ENCODE measurements at places on chromosomes 4 and X.

- DNase-seq, result no peak
Observed at GRCh38 chr4:1985780-1986577, 22.8 kb downstream of the NELFA start.

DNA sequence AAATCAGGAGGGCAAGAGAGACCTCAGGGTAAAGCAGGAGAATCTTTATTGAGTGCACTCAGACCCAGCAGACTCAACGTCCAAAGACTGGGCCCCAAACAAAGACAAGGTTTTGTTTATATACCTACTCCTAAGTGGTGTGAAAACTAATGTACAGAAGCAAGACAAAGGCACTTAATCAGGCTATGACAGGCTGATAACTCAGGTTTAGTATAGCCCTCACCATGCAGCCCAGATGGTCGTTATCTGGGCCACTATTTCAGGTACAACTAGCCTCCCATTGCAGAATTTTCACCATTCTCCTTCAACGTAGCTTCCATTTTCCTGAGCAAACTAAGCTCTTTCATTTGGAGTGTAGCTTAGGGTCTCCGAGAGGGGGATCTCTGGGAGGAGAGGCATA is 36.9 kb downstream of the SULT1E1 start:
- DNase-seq, result no peak

DNA sequence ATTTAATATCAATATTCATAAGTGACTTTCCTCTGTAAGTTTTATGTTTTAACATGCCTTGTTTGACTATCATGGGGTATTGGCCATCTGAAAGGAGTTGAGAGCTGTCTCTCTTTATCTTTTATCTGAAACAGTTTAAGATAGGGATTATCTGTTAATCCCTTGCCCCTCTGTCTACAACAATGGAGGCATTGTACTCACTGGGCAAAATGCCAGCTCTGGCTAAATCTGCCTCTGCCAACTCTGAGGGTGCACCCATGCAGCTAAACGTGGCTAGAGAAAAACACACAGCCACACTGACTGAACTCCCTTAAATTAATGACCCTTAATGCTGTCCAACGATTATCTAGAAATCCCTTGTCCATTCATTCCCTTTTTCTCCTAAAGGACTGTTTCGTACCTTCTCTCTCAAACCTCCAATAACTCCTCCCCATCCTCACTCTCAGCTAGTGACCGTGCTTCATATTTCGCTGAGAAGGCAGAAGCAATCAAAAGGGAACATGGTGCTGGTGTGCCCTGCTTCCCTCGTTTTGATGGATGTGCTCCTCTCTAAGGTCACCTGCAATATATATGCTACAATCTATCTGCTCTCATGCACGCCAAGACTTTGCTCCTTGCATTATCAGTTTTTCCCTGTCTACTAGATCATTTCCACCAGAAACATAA is 10.3 kb downstream of the PHKA2 start:
- DNase-seq, result no peak

- no peak for DNase-seq
Observed at GRCh38 chr4:80713409-80713808, 317.1 kb upstream of the BMP3 start.

DNA sequence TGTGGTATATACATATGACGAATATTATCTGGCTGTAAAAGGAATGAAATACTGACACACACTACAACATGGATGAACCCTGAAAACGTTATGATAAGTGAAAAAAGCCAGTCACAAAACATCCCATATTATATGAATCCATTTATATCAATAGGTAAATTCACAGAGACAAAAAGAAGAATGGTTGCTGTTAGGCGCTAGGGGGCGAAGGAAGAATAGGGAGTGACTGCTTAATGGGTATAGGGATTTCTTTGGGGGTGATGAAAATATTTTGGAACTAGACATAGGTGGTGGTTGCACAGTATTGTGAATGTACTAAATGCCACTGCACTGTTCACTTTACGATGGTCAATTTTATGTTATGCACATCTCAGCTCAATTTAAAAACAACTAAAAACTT is 96.4 kb upstream of the EGFL6 start:
- DNase-seq, result no peak

GRCh38 chr4:2390784-2391421 is 27.5 kb downstream of the ZFYVE28 start:
- no peak for DNase-seq

DNA sequence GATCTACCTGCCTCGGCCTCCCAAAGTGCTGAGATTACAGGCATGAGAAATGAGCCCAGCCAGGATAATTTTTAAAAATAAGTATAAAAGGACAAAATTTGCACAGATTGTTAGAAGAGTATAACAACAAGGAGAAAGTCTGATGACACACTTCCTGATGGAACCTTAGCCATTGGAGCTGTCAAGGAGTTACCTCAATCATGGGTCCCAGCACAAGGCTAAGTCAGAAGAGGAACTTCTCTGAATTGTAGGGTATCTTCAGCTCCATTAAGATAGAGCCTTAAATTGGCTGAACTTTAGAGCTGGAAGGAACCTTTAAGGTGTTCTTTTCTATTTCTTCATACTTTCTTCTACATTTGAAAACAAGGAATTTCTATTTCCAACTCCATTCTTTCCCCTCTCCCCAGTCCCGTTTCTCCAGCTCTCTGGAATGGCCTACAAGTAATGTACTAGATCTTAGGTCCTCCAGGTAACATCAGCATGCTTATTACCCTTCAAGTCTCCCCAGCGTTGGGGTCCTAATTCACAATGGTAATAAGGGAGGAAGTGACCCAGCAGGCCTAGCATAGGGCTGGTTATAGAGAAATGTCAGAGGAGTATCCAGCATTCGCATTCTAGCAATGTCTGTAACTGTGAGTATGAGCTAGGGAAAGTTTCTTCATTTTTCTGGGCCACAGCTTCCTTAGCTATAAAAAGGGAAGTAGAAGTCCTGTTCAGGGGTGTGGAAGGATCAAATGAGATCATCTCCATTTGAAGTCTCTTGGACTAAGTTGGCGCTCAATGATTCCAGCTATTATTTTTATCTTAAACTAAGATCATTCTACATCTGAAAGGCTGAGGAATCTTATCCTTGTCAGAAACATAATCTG is 18.5 kb upstream of the RBPJ start:
- no peak for DNase-seq

DNA sequence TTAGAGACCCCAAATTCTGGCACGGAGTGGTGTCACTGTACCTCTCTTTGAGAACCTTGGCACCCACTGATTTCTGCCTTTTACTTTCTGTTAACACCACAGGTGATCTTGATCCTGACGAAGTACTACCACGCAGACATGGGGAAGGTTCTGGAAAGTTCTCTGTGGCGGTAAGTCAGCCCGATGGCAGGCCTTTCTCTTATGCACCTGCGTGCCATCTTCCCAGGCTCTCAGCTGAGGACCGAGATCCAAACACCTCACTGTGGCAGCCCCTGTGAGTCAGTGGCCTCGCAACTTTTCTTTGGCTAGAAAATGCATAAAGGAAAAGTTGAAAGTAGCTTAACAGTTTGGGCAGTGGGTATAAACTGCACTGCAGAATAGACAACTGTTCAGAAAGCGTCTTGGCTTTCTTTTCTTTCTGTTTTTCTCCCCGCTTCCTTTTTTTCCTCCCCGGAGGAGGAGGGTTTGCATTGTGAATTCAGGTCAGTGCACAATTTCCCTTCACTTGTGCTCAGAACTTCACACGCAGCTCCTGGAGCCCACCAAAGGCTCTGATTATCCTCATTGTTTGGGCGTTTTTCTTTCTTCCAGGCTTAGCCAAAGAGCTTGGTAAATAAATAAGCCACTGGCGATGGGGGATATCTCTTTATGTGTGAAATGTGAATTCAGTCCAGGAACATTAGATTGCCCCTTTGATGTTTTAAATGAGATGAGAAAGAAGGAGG is 38.4 kb downstream of the PSAPL1 start:
- DNase-seq, result no peak

DNA sequence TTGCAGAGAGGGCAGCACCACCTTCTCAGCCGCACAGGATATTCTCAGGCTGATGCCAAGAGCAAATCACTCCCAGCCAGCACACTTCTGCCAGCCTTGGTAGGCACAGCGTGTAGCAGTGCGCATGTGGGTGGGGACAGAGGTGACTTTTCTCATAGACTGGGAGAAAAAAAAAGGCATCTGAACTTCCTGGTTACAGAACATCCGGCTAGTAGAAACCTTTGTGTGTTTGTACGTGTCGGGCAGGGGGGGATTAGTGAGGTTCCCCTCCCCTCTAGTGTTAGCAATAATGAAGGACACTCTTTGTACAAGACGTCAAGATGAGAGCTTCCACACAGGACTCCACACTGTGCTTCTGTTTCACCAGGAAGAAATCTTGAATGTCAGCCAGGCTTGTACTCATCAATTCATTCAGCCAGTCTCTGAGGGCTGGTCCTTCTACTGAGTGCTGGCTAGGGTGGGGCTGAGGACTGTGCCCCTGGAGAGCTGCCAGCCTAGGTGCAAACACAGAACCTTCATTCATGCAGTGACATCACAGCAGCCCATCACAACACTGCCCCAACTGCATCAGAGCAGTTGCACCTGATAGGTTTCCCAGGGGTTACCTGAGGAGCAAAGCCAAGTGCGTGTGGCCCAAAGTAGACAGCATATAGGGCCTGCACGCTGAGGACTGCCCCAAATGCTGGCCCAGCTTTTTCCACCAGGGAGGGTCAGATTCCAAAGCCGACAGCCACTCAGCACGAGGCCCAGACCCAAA is 34.7 kb downstream of the SLC25A5 start:
- DNase-seq, result no peak

- no peak for DNase-seq
Observed at GRCh38 chr4:152663203-152664066, 16.4 kb downstream of the TMEM154 start.

DNA sequence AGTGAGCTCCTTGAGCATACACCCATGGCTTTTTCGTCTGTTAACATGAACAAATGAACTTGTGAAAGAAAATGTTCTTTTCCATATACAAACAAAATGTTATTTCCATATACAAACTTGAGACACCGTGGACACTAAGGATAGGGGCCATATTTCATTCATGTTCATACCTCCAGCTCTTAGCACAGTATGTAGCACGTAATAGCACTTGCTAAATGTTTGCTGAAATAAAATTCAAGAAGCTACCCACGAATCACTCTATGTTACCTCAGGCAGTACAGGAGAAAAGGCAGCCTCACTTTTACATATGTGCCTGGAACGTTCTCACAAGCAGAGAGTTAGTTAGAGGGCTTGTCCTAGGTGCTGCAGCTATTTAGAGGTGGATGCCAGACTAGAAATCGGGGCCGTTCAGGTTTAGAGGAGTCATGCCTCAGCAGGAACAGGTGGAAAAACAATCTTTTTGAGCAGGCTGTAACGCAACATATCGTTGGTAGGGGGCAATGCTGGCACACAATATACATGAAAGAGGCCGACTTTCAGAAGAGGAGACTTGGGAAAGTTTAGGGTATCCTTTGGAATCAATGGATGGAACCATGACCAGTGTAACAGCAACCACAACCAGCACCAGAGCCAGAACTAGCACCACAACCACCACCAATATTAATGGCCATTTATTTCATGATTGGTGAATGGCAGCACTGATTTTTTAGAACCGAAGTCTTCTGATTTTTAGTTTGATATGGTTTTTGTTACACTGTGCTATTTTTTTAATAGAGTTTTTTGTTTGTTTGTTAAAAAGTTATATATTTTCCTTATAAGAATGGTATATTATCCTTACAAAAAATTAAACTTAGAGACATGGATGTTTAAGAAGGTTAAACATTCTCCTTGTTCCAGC is 14.8 kb upstream of the PAQR3 start:
- DNase-seq, result no peak

- DNase-seq, result no peak
Observed at GRCh38 chr4:182369211-182369610, 126.0 kb downstream of the TENM3 start.

DNA sequence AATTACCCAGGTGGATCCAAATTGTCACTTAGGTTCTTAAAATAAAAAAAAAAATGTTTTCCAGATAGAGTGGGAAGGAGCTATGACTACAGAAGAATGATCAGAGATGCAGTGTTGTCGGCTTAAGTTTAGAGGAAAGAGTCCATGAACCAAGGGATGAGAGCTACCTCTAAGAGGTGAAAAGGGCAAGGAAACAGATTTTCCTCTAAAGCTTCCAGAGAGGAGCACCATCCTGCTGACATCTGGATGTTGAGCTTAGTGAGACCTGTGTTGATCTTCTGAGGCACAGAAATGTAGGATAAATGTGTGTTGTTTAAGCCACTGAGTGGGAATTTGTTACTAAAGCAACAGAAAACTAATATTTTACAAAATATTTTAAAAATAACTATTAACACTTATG is 498.7 kb downstream of the SPOCK3 start:
- no peak for DNase-seq

DNA sequence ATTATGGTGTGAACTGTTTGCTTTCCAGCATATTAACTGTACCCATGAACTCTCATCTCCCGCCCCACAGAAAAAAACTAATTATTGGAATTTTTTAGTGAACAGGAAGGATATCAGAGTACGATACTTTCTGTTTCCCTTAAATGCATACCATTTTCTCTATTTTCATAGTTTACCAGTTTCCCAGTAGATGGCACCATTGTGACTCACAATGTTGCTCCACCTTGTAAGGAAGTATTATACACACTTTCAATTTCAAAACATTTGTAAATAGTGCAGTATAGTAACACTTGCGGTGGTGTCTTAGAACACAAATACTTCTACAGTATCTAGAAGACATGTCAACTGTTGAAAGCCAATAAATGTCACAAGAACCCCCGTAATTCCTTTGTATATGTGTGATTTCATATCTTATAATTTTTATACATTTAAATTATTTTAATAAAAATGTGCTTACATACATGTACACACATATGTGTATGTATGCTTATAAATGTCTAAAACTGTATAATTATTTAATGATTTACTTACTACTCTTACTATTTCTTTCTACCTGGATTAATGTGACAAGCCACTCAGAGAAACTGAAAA is 167.3 kb downstream of the SLIT2 start:
- peak; percentile 38 for DNase-seq

- no peak for DNase-seq
Observed at GRCh38 chrX:128975745-128976144, 547.5 kb downstream of the SMARCA1 start.

DNA sequence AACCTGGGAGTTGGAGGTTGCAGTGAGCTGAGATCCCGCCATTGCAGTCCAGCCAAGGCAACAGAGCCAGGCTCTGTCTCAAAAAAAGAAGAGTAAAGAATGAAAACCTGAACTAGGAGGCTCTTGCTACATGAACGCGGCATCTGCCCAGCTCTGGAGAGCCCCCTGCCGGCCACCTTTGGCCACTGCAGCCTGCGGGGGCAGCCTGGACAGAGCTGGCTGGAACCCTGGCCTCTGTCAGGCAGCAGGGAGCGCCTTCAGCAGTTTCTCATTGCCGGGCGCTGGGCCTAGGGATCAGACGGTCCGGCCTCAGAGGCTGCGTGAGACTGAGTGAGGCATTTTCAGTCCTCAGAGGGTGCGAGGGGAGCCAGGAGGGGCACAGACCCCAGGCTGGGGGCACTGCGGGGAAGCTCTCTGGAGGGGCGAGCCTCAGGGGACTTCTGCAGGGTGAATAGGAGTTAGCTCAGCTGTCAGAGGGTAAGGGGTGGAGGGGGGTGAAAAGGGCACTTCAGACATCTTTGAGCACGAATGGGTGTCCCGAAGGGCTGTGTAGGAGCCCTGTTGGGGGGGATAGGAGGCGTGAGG is 17.5 kb downstream of the DOK7 start:
- DNase-seq, result peak; percentile 8

GRCh38 chrX:132837967-132838366 is 120.5 kb downstream of the HS6ST2 start:
- DNase-seq, result no peak
